Stimulated activated naive CD8-positive, alpha-beta T cell treated with anti-CD3 and anti-CD28 coated beads, Interleukin-15, amount 100 ng/mL, for 72 hours (primary cell): ENCODE measurements at places on chromosomes 7 and 10.

- DNase-seq = no peak
Measured at GRCh38 chr7:44131173-44132029, 8.1 kb upstream of the POLD2 start.

GRCh38 chr10:5654218-5654755 is 12.1 kb downstream of the ASB13 start:
- DNase-seq = no peak

DNA sequence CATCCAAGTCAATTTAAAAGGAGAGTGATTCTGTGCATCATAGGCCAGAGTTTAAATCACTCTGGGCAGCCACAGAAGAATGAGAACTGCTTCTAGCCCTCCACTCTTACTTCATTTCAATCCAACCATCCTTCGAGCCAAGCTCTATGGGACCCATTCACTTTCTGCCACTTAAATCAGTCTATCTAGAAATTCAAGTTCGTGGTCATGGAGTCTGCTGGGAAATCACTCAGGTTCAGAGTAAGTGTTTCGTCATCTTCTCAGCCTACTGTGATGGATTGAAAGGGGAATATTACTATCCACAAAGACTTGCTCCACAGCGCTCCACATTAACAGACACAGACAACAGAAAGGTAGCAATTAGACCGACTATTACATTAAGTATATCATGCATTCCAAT is 4.6 kb downstream of the DCLRE1C start:
- no peak for DNase-seq

DNA sequence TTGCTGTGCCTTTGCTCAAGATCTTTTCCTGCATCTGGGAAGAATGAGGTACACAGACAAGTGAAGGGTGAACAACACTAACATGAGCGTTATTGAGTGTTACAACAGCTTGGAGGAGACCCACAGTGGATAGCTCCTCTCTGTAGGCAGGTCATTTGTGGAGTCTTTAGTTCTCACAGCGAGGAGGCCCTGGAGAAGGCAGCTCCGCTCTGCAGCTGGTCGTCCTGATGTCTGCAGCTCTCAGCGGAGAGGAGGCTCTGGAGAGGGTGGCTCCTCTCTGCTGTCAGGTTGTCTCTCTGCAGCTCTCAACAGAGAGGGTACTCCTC is 7.0 kb upstream of the DYNC2I1 start:
- no peak for DNase-seq

- no peak for DNase-seq
Measured at GRCh38 chr10:44965104-44965503, 5.5 kb downstream of the RASSF4 start.

GRCh38 chr7:43764039-43764761 is 5.7 kb downstream of the BLVRA start:
- DNase-seq = no peak

DNA sequence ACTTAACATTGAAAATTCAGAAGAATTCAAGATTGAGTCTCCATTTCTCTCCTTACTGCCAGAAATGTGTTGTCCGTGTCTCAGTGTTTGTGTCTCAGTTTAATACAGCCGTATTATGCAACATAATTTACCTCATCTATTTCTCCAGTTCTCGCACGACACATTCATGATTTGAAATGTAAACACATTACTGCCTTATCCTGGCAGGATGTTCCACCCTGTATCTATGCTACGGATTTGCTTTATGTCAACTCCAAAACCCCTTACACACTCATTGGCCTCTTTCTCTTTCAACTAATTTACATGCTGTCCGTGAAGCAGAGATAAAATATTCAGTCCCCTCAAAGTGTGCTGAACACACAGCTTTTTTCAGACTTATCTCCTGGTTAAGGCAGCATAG is 653.7 kb upstream of the SEMA3D start:
- no peak for DNase-seq

DNA sequence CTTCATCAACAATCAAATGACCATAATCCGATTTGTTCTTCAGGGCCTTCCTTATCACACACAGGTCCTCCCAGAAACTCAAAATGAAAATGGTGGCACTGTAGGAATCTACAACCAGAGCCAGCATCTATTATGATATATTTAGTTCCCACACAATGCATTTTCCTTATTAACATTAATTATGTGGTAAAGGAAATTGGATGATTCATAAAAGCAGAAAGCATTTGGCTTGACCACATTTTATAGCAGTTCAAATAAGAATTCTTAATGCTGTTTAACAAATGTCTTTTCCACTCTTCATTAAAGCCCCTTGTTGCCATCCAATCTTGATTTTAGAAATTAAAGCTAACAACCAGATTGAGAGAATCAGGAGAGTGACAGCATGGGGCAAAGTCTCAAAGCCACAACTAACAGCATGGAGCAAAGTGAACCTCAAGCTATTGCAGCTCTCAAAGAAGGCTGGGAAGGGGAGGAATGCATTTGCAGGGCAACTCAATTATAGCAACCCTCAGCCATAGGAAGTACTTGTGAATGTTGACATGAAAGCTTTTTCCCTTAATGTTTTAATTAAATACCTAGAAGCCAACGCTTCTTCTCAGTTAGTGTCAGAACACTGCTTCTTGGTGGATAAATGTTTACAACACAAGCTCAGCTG is 549.1 kb downstream of the NXPH1 start:
- no peak for DNase-seq

DNA sequence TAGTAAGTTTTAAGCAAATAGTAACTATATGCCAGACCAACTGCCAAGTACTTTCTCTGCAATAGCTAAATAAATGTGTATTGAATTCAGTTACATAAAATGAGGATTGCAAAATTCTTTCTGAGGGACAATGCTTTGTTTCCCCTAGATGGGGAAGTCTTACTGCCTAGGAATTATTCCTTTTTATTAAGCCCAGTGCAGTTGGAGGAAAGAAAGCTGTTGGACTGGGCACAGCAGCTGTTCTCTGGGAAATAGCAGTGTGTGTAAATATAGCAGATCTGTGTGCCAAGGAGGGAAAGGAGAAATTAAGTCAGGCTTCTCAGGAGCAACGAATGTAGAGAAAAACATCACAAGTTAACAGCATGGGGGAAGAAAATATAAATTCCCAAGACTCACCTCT is 77.1 kb downstream of the SEC23IP start:
- no peak for DNase-seq

- no peak for DNase-seq
Measured at GRCh38 chr7:132755538-132756483, 179.5 kb upstream of the PLXNA4 start.

DNA sequence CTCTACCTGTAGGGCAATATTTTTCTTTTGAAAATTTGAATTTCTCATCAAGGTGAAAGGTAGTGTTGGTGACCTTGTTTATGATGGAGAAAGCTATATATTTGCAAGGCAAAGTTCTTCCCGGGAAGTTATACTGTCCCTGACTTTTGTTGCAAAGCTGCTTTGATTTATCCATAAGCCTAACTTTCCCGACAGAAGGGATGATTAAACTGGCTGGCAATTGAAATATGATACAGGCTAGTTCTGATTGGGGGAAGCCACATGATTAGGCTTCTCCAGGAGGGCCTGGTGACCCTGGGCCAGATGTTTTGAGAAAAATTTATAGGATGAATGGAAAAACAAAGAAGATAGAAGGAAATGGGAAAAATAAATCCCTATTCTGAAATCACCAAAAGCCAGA is 215.5 kb downstream of the ACTR3B start:
- no peak for DNase-seq

- peak; percentile 30 for DNase-seq
Measured at GRCh38 chr7:99928994-99929729, at the start of gene GJC3. GJC3 (minus strand) TSS chr7:99929620; CDS start chr7:99929620, 0 bp downstream.

DNA sequence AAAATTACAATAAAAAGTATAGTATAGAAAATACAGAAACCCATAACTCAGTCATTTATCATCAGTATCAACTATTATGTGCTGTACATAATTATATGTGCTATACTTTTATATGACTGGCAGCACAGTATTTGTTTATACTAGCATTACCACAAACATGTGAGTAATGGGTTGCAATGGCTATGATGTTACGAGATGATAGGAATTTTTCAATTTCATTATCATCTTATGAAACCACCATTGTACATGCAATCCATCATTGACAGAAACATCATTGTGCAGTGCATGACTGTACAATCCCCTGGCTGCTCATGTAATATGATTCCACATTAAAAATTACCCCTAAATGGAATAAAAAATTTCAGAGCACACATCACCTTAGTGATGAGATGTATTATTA is 55.7 kb upstream of the TMEM229A start:
- DNase-seq = no peak

DNA sequence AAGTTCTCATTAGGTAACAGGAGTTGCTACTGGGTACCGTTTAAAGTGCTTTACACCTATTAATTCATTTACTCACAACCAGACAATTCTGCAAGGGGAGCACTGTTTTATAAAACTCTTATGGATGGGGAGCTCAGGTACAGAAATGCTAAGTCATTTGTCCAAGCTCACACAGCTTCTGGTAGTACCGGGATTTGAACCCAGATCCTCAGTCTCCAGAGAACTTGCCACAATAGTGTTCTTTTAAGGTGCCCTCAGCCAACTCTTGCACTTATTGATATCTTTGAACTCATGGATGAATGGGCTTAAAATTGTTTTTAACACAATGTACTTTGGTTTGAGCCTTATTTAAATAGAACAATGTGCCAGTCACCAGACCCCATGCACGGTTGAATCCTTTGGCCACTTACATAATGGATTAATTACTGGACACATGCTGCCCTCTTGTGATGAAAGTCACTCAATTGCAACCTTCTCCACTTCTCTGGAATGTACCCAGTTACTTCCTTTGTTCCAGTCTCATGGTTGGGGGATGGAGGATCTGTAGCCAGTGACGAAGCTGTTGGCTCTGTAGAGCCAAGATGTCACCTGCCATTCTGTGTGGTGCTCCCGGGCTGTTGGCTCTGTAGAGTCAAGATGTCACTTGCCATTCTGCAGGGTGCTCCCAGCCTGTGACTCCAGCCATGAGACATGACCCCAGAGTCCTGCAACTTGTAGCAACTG is 65.6 kb downstream of the NOD1 start:
- no peak for DNase-seq

- DNase-seq = no peak
Measured at GRCh38 chr10:104580321-104580720, 60.8 kb upstream of the SORCS3 start.

- DNase-seq = no peak
Measured at GRCh38 chr7:126755381-126755780, 497.4 kb downstream of the GRM8 start.

DNA sequence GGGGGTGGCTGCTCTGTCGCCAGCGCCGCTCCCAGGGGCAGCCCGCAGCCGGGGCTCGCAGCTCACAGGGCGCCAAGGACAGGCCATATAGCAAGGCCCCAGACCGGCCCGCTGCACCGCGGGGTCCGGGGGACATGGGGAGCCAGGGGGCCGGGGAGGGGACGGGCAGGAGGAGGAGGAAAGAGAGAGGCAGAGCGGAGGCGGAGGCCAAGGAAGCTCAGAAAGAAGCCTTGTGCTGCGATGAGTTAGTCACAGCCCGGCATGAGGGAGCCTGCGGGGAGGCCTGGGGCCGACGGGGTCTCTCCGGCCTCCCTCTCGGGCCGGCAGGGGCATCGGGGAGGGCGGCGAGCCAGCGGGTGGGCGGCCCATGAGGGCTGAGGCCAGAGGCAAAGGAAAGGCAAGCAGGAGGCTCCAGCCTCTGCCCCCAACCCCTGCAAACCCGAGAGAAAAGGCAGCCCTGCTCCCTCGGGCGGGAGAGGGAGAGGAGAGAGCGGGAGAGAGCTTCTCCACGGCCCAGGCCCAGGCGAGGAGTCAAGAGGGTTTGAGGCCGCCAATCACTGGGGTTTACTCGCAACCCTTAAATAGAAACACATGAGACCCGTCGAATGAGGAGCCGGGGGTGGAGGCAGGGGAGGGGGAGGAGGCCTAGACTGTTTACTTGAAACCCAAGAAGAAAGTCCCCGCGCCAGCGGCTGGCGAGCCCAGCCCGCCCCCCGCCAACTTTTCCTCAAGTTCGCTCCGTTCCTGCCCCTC is 167.9 kb downstream of the NEURL1 start:
- peak; percentile 25 for DNase-seq

DNA sequence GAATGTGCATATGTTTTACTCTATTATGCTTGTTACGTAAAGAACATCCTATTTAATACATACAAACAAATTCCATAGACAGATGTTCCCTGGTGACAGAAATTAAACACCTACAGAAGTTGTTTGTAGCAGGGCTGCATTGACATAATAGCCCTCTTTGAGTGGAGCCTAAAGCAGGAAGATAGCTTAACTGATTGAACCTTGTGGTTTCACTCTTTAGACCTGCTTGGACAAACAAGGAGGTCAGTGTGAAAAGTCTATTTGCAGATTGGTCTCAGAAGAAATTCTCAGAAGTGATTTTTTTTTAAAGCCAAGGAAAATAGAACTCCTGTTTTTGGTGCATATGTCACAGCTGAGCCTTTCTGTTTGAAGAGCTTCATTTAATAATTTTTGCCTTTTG is 121.3 kb downstream of the PPP1R9A start:
- DNase-seq = no peak
